ENCODE measurements at places on chromosomes 1 and 21.

- DNase-seq: no peak
These were observed 139.7 kb upstream of the ERRFI1 start for GRCh38 chr1:8165595-8166360.

DNA sequence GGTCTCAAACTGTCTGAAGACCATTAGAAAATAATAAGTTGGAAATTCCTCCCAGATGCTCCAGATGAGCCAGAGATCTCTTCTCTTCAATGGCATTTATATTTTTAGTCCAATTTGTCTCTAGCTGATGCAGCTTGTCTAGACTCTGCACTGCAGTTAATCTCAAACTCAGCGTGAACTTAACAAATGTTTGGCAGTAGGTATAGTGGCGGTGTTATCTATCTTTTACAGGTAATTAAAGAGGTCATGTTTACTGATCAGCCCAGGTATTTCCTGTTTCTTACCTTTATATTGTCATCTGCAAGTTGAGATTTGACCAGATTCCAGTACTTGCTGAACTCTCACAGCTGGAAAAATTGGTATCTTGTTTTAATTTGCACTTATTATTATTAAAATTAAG lies 1024.5 kb upstream of the ADGRL2 start:
- DNase-seq: no peak

- no peak for DNase-seq
These were observed 594.2 kb upstream of the ADAMTS5 start for GRCh38 chr21:27561116-27561515.

GRCh38 chr1:150165622-150166612 lies 16.2 kb downstream of the PLEKHO1 start:
- peak; percentile 60 for DNase-seq

DNA sequence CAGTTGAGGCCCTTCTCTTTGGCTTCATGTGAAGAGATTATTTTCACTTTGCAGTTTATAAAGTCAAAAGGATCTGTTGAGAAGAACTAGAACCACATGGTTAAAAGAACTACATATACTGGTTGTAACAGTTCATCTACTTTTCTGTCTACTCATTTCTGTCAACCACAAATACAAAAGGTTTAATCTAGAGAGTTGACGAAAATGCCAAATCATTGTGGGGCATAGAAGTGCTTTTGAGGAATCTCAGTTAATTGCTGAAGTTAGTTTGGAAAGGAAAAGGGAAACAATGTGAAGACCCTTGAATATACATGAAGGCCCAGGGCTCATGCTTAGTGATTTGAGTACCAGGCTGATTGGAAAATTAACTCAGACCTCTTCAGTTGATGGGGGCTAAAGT lies 415.7 kb upstream of the ZP4 start:
- DNase-seq: no peak

DNA sequence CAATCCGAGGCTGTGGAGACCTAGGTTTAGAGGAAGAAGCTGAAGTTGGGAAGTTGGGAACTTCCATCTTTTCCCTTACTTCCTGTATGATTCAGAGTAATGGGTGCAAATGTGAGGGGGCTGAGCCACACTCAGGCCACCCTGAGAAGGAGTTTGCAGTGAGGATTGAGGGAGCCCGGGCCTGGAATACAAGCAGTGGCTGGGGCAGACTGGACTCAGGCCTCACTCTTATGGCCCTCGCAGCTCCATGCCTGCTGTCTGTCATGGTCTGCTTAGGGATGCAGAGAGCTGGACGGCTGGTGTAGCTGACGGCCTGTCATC lies 73.7 kb upstream of the RAB4A start:
- no peak for DNase-seq

- no peak for DNase-seq
These were observed 17.6 kb upstream of the MCL1 start for GRCh38 chr1:150596976-150597375.

DNA sequence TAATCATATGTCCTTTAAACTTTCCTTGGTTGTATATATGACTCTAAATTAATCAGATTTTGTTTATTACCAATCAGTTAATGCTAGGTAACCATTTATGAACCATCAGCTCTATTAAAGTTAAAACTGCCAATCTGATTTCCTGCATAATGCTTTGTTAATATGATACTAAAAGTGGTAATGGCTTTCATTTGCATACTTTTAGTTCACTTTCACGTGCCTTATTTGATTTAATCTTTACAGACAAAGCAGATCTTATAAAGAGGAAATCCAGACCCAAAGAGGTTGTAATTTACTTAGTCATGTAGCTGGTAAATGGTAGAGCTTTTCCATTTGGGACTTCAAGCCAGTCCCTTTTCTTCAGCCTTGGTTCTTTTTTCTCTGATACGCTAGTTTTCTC lies 61.3 kb downstream of the CLIC4 start:
- no peak for DNase-seq

GRCh38 chr1:2233997-2234761 lies 6.1 kb downstream of the SKI start:
- DNase-seq: no peak

DNA sequence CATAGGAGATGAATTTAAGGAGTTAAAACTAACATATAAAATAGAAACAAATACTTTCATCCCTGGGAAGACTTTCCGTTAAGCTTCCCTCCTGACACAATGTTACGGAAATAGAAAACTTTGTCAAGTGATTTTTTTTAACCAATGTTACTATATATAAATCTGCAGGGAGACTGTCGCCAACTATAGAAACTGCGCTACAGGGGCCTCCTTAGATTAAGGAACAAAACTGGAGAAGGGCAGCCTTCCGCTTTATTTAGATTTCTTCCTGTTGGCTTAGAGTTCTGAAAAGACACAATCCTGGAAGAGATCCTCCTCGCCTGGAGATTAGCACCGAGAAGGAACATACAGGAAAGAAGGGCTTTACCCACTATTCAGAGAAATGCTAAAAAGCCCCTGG lies 1.5 kb downstream of the MGST3 start:
- no peak for DNase-seq

GRCh38 chr1:84693005-84693404 lies 2.7 kb upstream of the SSX2IP start:
- DNase-seq: no peak

DNA sequence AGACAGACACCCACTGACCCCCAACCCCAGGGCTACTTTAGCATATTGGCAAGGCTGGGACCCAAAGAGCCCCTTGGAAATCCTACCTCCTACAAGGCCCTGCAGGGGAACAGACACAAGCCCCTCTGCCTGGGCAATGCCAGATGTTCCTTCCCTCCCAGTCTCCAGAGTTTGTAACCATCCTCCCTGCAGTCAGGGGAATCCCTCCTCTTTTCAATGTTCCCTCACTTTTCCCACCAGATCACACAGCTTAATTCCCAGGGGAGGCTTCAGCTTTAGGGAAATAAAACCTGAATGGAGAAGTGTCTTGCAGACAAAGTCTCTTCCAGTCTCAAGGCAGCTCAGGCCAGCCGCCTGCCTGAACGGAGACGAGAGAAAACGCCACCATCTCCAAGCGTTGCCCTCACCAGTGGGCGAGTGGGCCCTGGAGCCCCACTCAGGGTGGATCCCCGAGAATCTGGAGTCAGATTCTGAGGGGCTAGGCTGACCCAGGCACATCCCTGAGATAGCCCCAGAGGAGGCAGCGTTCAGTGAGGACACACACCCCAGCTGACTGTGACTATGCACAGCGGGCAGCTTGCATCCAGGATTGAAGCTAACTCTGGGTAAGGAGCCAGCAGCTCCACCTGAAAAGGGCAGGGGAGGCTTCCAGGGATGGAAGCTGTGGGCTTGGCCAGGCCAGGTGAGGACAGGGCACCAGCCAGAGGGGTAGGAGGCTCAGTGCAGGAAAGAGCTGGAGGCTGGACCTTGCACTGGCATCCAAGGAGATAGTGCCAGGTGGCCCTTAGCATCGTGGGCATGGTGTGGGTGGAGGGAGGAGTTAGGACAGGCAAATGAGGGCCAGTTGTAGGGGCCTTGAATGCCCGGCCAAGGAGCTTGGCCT lies 44.0 kb upstream of the ZC3H12A start:
- DNase-seq: no peak
